ENCODE measurements at places on chromosomes 7 and 10.

DNA sequence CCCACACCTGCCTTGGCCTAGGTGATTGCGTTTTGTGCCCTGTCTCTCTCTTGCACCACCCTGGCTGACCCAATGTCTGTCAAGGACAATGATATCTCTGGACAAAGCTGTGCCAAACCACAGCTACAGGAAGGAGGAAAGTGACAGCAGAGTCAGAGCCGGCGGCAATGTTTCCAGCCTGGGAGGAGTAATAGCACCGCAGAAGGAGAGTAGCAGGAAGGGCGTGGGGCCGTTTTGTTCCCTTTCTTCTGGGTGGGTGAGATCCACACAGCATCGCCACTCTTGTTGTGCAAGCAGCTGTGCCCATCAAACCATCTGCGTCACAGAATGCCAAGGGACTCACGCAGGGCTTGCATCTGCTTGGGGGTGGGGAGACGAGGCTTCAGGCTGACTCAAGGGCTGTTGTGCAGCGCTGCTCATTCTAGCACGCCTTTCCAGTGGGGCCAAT, 341.6 kb upstream of the AUTS2 start:
- no peak for DNase-seq

DNA sequence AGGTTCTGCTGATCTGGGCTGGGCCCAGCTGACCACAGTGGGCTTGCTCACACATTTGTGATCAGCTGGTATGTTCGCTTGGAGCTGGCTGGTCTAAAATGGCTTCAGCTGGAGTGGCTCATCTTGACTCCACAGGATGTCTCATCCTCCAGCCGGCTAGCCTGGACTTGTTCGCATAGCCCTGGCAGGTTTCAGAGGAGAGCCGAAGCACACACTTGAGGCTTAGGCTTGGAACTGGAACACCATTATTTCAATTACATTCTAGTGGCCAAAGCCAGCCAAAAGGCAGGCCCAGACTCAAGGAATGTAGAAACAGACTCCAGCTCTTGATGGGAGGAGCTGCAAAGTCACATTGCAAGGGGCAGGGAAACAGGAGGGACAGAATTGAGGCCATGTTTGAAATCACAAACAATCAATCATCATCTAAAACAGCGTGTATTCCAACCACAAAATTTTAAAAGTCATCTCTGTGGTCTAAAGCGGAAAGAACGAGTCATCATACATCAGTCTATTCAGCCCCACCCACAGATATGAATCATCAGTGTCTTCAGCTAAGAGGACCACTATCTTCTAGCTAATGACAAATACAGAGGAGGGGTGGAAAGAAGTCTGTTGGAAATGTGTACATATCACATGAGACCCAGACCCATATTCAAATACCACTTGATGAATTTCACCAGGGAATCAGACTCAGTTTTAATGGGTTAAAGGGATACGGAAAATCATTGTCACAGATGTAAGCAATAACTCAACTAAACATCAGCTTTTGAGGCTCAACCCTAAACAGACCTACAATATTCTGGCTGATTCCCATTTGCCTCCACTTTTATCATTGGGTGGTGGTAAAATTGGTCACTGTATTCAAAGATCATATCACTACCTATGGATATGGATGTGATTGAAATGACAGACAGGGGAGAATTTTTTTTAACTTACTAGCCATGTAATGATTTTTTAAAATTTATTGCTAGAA, 139.0 kb upstream of the MKLN1 start:
- peak; percentile 55 for DNase-seq

DNA sequence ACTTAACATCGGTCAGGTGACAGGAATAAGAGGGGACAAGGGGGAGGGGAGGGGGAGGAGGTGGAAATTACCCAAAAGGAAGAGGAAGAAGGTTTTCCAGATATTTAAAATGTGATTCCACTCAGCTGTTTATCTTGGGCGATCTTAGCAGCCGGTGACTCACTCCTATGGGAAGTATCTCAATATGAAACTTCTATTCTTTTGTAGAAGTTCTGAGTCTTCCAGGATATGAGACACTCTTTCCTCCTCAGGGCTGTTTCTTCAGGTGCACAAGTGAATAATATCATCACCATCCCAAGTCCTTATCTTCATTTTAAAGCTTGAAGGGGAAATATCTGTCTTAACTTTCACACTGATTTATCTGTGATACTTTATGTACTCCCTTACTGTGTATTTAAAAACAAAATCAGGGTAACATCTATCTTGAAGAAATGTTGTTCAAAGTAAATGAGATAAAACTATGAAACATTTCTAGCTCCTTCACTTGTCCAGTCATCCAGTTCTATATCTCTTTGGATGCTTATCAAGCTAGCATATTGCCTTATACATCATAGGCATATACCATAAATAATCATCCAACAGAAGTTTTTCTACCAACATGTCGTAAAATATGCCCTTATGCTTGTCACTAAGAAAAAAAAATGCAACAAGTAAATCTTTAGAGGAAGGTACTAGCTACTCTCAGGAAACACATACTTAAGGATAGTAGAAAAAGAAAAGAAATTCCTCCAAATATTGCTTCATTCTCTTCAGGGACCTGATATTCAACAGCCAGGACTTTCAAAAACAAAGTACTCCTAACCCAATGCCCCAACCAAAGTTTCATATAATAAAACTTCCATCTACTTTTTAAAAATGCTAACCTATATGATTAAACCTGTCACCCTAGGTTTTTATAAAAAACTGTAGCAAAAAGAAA, 13.7 kb downstream of the DOCK4 start:
- no peak for DNase-seq

DNA sequence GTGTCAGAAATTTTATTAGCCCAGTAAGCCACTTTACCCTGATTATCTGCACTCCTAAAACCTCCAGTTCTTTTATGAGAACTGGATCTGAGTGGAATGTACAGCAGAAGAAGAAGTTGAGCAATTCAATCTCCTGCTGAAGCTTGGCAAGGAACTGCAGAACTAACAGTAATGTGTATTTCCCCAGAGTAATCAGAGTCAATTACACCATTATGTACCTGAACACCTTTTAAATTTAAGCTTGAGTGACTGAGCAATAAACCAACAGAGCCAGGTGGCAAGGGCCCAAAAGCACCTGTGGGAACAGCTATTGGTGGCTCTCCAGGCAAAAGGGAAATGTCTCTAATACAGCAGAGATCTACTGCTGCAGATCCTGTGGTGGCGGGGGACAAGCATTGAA, 40.1 kb upstream of the AKR1C2 start:
- no peak for DNase-seq

DNA sequence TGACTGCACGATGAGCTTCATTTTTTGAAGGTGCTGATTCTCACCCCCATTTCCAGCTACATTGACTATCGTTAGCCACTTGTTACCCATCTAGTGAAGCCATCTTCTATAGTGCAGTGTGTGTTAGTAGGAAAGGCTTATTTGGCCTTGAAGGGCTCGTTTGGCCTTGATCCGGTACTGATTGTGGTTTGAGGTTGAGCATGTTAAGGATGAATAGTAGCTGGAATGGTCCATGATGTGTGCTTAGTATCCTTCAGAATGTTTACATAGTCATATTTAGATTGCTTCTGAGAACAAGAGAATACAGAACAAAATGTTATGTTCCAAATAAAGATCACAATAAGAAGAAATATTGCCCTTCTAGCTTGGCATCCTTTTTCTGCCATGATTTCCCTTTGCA, 591.5 kb downstream of the AUTS2 start:
- DNase-seq: no peak

GRCh38 chr10:56470701-56471100, 109.6 kb upstream of the ZWINT start:
- DNase-seq: no peak

DNA sequence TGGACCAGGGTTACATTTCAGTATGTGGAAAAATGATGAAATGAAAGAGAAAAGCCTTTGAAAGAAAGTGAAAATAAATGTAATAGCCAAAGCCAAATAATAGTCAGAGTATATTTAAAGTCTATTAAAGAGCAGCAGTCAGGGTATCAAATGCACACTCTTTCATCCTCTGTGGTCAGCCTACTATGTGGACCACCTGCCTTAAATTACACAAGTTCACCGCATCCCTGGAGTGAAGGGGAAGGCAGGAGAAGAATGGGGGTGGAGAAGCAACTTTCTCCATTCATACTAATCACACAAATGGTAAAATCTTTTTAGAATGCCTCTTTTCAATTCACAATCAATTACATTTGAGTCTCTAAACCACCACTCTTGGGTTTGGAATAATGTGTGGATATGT, 16.0 kb downstream of the TWIST1 start:
- DNase-seq: no peak

- DNase-seq: no peak
These were observed 13.2 kb downstream of the ATG9B start for GRCh38 chr7:151011097-151011409.

GRCh38 chr10:74821501-74821900, 4.9 kb upstream of the KAT6B start:
- no peak for DNase-seq

DNA sequence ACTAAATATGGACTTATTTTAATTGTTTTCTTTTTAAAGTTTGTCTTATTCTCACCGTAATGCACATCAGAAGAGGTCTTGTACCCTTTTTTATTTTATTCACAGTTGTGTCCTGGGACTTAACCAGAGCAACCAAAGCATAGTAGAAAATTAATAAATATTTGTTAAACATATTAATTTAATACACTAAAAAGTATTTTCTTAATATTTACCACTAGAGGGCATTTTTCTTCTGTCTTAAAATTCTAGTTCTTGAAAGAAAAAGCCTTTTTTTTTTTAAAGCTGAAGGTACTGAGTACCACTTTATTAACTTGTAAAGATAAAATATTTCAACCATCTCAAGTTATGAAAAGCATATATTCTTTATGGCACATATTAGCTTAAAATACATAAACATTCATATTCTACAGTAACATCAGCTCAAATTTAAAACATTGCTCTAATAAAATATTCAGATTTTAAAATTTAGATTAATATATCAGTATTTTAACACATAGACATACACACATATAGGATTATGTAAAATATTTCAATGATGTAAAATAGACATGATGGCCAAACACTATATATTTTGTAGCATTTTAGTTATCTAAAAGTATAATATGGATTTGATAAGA, 260.4 kb downstream of the SEMA3A start:
- no peak for DNase-seq

GRCh38 chr10:110218632-110219031, 11.2 kb downstream of the MXI1 start:
- DNase-seq: no peak

- no peak for DNase-seq
These were observed 10.1 kb downstream of the NPVF start for GRCh38 chr7:25218191-25218590.
